ENCODE measurements at places on chromosomes 6 and 20.

DNA sequence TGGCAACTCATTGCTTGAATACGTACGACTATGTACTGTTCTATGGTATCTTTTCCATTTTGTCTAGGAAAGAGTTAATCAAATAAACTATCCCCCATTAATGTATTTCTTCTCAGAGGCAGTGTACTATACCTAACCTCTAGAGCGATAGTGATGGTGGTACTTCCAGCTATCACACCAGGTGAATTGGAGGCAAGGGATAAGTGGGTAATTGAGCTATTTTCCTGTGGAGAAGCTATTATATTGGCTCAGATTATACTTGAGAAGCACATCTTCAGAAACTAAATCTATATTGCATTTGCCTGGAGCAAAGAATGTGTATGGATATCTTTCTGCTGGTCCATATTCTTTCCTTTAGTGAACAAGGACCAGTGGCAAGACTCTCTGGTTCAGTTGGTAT, 430.7 kb upstream of the KHDRBS2 start:
- no peak for DNase-seq

GRCh38 chr20:50346374-50347283, 156.0 kb downstream of the CEBPB start:
- peak; percentile 91 for DNase-seq

- DNase-seq, result peak; percentile 11
These were observed 25.1 kb upstream of the TRIM26 start for GRCh38 chr6:30238178-30238795.

DNA sequence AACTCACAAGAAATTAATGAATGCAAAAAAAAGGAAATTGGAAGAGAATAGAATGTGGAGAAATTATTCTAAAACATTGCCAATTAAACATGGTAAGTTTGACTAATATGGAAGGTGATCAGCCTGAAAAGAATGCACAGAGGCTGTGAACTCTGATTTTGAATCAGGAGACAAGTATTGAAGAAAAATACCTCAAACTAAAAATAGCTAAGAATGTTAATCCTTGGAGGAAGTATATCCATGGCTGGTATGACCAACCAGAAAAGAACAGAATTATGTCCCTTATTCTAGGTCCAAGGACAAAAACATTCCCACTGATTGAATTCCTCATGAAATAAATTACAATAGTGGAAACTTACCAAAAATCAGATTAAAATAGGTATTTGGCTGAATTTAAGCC, 7.3 kb upstream of the RIMS1 start:
- DNase-seq, result no peak

DNA sequence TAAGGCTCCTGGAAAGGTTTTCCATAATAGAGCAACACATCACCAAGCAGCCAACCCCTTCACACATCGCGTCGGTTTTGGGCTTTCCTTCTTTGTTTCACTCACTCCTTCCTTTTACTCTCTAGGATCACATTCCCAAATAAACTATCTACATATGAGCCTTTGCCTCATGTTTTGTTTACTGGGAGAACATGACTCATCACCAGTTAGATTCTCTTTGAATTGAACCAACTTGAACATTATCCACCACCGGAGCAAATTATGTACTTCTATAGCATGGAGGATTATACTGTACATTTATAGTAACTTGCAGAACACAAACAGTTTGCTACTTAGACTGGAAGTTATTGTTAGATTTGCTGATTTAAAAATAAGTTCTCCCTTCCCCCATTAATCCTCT, 41.0 kb downstream of the SAMD5 start:
- no peak for DNase-seq

DNA sequence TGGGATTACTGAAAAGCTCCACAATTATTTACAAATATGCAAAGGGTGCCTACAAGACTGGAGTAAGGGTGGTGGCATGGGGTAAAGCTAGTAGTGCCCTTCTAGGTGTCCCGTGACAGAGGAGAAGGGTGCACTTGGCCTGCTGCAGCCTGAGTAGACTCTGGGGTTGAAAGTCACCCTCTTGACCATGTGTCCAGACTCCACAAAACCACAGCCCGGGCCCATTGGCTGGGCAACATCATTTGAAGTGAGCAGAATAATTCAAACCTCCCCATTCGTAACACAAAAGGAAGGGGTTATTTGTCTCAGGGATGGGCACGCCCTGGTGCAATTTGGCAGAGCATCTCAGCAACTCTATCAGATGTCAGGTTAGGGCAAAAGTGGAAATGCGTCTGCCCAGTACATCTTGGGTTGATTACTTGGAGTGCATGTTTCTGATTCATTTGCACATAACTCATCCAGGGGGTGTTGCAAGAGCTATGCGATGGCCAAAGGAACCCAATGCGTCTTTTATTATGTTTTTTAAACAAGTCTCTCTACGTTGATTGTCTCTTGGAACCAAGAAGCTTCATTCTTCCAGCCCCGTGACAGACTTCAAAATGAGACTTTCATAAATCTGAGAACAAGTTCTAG, 56.7 kb downstream of the ISM1 start:
- DNase-seq, result no peak

GRCh38 chr6:136079701-136080565, 170.2 kb downstream of the MTFR2 start:
- no peak for DNase-seq

DNA sequence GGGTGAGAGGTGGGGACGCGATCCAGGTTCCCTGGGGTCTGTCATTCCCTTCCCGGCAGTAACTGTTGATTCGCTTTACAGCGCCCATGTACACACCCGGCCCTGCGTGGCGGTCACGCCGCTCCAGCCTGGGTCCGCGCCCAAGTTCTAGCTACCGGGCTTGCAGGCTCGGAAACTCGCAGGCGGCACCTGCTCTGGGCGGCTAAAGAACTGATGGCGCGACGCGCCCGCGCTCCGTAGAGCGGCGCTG, 1.4 kb upstream of the POU3F2 start:
- DNase-seq, result no peak

- DNase-seq, result peak; percentile 83
These were observed 46.9 kb upstream of the NRSN1 start for GRCh38 chr6:24079076-24079475.

DNA sequence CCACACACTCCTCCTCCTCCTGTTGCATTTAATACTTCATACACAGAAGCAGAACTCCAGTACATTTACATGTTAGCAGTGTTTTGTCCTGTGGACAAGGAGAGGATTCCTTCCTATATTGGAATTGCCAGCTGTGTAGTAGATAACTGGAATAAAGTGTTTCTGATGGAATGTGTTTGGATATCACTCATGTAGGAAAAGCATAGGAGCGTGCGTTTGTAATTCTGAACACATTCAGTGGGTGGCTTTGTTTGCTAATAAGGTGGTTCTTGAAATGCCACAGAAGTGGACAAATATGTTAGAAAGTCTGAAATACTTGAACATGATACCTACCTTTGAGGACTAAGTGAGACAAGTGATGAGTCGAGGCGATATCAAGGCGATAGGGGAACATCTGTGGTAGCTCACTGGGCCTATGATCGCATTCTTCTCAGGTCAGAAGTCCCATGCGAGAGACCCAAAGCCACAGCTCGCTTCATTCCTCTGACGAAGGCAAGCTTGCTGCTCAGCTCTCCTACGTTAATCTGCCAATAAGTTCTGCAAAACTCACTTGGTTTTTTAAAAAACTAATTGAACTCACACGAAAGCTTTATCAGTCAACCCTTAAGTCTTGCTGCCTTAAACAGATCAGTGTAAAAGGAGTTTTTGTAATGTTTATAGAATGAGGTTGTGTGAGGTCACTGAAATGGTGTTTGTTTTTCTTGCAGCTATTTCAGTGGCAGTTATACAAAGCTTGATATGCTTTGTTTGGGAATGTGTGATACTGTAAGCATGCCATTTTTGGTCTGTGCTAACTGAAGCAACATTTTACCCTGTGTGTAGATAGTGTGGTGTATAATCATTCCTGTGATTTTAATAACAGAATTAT, 159.9 kb downstream of the SOX4 start:
- DNase-seq, result no peak

DNA sequence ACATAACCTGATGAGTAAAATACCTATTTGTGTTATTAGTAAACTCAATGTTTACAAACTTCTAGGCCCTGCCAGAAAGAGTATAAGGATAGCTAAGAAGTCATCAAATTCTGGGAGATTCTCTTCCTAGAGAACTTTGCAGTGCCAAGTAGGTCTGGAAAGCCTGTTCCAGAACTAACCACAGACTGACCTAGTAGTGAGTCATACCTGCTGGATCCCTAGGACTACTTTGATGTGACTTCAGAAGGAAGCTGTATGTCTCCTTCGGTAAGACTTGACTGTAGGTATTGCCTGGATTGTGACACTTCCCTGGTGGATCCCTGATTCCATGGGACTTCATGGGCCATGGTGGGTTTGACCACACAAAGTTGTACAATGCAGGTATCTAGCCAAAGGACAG, 131.7 kb downstream of the DNAH8 start:
- no peak for DNase-seq

- DNase-seq, result no peak
These were observed 32.7 kb upstream of the CST7 start for GRCh38 chr20:24916412-24916811.

- no peak for DNase-seq
These were observed 103.9 kb downstream of the AIG1 start for GRCh38 chr6:143164565-143165105.

GRCh38 chr6:43809417-43810305, 39.6 kb downstream of the VEGFA start:
- DNase-seq, result no peak

- DNase-seq, result no peak
These were observed 46.0 kb downstream of the NUDT3 start for GRCh38 chr6:34346175-34347119.
